ENCODE measurements at places on chromosomes 5 and 9.

DNA sequence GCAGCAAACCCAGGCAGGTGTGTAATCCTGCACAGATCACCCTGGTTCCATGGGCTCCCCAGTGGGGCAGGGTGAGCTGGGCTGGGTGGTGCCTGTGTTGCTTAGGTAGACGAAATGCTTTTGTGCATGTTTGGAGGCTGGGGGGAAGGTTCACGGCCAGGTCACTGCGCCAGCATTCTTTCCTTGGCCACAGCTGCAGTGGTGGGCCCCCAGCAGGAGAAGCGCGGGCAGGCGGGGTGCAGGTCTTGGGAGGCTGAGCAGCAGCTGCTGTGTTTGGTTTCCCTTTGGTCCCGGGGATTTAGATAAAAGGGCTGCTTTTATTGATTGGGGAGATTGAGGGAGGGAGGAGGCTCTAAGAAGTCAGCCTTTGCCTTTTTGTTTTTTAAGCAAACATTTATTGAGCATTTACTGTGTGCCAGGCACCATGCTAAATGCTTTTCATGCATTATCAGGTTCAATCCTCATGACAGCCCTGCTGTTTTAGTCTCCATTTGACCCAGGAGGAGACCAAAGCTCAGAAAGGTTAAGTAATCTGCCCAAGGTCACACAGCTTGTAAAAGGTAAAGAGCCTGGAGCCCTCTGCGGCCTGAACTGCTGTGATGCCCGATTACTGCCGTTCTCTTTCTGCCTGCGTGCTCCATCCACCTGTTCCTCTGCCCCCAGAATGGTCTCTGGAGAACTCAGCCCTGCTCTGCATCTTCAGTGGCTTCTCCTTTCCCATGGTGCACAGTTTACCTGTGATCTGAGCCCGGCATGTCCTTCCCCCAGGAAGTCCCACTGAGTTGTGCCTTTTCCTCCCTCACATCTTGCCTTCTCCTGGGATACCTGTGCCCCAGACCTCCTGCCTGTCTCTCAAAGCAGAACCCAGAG is 94.4 kb downstream of the MACROH2A1 start:
- no peak for DNase-seq

GRCh38 chr5:65721050-65721719 is 724 bp downstream of the SGTB start:
- DNase-seq: peak; percentile 43

- no peak for DNase-seq
These were observed 48.1 kb downstream of the NSUN2 start for GRCh38 chr5:6584727-6585126.

DNA sequence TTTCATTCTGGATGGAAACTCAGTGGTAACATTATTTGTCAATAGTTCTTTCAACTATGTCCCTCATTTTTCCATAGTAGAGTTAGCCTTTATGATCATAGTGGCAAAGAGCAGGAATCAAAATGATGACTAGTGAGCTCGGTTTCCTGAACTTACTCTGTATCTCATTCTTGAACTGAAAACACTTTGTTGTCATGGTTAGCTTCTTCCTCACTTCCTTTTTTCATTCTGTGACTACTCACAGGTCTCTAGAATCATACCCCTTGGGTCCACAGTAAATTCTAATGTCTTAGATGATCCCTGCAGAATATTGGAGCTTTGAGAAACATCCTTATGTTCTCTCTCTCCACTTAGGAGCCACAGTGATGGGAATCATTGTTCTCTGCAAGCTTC is 29.4 kb upstream of the RECK start:
- DNase-seq: no peak

DNA sequence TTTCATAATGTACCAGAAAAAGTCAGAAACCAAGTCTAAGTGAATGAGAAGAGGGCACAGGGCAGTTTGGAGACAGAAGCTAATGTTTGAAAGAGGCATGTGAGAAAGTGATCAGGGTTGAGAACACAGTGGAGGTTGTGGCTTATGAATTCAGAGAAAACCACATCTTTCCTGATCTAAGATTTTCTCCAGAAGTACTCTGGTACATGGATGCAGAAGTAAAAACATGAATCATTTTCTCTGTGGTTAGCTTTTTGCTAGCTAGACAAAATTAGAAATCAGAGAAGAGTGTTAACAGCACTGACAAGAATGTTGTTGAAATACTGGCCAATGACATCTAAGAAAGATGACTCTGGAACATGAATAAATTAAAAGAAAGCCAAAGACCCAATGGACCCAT is 541.1 kb downstream of the DNAH5 start:
- DNase-seq: no peak

GRCh38 chr5:132098151-132098594 is 24.6 kb downstream of the CSF2 start:
- no peak for DNase-seq

GRCh38 chr9:85872463-85872862 is 68.5 kb upstream of the NAA35 start:
- no peak for DNase-seq

DNA sequence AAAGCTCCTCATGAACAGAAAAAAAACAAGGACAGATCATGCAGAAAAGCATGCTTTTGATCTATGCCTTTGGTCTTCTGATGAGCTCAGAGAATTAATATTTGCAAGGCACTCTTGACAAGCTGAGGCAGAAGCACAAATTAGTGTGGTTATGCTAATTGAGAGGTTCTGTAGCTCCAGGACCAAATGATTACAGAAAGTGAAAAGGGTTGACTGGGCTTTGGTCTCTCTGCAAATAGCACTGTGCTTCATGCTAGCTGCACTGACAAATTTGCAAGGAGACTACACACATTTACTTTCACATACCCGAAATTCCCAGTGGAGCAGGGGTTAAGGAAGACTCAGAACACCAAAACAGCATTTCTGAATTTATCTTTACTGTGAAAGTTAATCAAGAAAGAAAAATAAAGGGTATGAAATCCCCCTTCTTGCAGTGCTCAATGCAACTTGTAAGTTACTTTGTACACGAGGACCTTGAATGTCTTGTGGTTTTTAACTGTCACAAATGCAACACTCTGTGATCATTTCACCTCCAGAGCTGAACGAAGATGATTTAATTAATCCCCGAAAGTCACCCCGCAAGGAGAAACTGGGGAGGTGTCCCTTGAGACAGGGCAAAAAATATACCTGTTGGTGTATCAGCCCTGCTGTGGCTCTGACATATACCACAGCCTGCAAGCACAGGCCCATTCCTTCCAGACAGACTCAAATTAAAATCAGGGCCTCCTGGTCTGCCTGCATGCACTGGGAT is 11.9 kb downstream of the RAPGEF1 start:
- no peak for DNase-seq

- DNase-seq: no peak
These were observed 178.8 kb downstream of the TRIO start for GRCh38 chr5:14321936-14322335.

GRCh38 chr5:93598091-93599000 is 15.3 kb downstream of the NR2F1 start:
- DNase-seq: no peak

GRCh38 chr5:104967806-104968410 is 1405.3 kb upstream of the NUDT12 start:
- DNase-seq: peak; percentile 64

DNA sequence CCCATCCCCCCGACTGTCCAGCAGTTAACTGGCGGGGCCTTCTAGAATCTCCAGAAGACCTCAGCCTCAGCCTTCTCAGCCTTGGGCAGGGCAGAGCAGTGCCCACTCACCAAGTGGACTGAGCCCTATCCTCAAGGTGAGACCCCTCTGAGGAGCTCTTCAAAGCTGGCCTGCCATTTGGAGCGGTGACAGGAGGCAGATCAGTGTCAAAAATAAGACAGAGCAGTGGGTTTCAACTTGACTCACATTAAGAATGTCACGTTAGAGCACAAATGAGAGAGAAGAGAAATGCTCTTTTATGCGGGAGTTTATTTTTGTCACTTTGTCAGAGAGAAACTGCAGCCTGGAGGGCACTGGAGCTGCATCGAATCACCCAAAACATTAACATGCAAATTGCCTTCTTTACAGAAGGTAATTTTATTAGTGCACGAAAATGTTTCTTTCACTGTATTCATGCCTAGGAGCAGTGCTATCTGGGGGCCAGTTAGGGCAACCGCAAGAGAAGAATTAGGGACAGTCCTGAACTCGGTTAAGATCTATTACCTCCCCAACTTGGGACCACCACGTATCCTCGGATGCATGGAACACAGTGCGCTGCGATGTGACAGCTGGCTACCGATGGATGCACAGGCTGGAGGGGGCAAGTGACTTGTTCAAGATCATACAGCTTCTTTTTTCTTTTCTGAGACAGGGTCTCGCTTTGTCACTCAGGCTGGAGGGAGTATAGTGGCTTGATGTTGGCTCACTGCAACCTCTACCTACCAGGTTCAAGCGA is 188.5 kb downstream of the DAB2IP start:
- DNase-seq: no peak

GRCh38 chr5:68432682-68433081 is 217.1 kb downstream of the PIK3R1 start:
- DNase-seq: peak; percentile 45

DNA sequence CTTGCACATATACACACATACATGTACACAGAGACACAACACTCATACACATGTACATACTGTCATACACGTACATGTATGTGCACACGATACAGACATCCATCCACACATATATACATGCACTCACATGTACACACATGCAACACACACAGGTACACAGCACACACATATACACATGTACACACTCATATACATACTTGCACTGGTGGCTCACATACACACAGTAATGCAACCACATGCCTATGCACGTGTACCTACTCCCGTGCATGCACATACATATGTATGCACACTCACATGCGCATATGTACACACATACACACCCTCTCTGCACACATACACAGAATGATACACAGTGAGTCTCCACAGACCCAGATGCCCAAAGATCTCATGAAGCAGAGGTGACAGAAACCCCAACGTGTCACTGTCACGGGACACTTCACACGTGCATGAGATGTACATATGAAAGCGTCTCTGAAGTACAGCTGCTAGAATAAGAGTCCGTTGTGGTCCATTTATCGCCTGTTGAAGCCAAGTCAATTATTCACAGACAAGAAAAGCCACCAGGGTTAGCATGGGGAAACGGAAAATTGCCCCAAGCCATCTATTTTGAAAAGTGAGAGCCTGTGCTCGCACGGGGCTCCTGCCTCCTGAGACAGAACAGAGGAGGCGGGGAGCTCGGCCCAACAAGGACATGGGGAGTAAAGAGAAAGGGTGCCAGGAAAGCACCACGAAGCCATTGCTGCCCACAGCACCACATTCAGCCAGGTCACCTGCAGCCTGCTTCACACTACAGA is 24.9 kb downstream of the LPCAT1 start:
- no peak for DNase-seq

DNA sequence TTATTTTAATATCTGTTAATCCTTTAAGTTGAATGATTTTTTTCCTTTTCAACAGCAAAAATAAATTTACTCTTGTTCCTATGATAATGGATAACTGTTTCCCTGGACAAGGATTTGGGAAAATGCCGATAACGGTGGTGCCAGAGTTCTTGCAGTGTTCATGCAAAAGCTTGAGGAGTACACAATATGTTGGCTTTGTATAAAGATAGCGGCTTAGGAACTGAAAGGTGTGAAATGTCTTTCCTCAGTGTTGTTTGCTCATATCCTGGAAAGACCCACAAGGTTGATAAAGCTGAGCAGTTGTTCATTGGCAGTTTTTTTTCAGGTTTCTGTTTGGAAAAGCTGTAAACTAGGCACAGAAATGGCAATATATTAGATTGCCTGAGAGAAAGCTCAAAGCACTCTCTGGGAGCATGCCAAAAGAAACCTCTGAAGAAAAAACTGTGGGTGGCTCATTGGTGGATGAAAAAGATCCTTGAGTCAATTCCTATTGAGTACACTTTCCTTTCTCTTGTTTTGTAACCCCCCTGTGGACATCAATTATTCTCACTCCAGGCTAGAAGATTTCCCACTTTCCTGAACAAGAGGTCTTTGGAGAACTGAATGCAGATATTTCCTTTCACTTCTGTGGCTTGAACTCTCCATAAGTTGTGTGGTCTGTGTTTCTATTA is 117.2 kb upstream of the RGMB start:
- no peak for DNase-seq

GRCh38 chr5:143372187-143372829 is 31.2 kb downstream of the NR3C1 start:
- peak; percentile 70 for DNase-seq

- DNase-seq: no peak
These were observed 73.3 kb downstream of the NNT start for GRCh38 chr5:43676083-43676840.

DNA sequence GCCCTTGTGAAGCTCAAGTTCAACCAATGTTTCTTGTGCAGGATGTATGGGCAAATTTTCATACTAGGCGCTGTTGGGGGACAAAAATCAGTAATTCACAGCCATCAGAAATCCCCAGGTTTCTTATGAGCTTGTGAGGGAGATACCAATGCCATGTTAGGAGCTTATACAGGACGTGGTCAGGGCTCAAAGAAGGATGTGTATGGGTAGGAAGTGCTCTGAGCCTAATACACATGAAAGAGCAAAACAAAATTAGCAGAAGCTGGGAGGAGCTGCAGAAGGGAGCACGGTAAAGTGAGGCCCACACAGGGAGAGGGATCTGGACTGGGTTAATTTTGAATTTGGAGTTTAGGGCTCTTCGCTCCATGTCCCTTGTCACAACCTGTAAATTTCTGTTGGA is 114.6 kb upstream of the MAP3K1 start:
- no peak for DNase-seq

GRCh38 chr9:133534346-133535291 is at the start of gene ADAMTSL2:
ADAMTSL2 (plus strand) TSS chr9:133534704; CDS start chr9:133536713, 2,009 bp downstream.
- DNase-seq: no peak

- peak; percentile 43 for DNase-seq
These were observed 25.9 kb upstream of the ALDH1A1 start for GRCh38 chr9:72978744-72979143.

DNA sequence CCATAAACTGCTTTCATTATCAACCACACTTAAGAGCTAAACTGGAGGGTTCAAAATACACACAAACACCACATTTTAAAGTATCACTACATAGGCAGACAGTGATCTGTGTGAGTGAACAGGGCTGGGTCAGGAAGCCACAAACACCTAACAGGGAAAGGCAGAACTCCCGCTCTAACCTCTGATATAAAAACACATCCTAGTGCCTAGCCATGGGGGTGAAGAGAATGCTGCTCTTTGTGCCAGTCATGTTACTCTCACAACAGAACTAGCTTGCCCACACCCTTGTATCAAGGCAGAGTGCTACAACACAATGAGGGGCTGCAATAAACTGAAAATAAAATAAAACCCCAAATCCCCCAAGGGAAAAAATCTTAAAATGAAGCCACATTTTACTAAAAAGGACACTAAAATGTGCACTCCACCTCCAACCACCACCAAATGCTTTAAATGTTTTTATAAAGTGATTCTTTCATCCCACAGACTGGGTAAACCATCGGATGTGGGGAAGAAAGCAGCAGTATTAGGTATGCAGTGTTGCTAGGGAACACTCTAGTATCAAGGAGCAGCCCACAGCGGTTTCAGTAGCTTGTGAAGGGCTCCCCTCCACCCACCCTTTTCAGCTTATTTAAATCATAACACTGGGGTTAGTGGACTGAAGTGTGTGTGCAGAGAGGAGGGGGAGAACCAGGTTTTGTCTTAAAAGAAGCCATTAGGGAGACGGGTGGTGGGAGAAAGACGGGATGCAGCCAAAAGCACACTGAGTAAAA is 64.5 kb downstream of the TMEM161B start:
- DNase-seq: no peak
